ENCODE measurements at places on chromosomes 16 and 17.

- no peak for DNase-seq
Observed at GRCh38 chr17:77003699-77004098, 135.5 kb downstream of the MGAT5B start.

- DNase-seq, result no peak
Observed at GRCh38 chr17:2849327-2849670, 53.1 kb downstream of the RAP1GAP2 start.

- DNase-seq, result no peak
Observed at GRCh38 chr16:69005641-69006355, 99.7 kb upstream of the HAS3 start.

- DNase-seq, result no peak
Observed at GRCh38 chr17:40219594-40220338, 662 bp downstream of the WIPF2 start.

DNA sequence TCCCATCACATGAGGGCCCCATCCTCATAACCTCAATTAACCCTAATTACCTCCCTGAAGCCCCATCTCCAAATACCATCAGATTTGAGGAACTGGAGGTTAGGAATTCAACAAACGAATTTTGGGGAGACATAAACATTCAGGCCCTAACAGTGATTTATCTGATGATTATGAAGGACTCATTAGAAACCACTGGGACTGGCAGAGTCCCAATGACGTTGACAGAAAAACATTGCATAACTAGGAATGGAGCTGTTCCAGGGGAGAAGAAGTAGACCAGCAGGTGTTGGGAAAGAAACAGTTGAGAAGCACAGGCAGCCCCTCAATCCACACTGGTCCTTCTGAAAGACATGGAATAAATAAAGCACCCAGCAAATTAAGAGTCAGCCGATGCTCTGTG, 282.0 kb downstream of the MAP2K4 start:
- no peak for DNase-seq

- no peak for DNase-seq
Observed at GRCh38 chr17:78202666-78203065, 11.4 kb upstream of the BIRC5 start.

DNA sequence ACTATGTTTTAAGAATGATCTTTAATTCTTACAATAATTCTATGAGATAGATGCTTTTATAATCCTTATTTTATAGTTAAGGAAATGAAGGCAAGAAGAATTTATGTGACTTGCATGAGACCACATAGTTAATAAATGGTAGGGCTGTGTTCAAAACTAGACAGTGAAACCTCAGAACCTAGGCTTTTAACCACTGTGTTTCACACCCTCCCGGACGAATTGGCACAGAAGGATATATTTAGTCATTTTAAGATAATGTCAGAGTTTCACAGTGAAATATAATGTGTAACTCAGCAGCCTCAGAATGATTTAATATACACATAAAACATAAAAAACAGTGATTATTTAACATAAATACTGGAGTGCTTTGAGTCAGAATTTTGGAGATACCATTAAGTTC, 57.0 kb downstream of the NSRP1 start:
- DNase-seq, result no peak

GRCh38 chr17:71292006-71292405, 828.8 kb upstream of the SOX9 start:
- no peak for DNase-seq

DNA sequence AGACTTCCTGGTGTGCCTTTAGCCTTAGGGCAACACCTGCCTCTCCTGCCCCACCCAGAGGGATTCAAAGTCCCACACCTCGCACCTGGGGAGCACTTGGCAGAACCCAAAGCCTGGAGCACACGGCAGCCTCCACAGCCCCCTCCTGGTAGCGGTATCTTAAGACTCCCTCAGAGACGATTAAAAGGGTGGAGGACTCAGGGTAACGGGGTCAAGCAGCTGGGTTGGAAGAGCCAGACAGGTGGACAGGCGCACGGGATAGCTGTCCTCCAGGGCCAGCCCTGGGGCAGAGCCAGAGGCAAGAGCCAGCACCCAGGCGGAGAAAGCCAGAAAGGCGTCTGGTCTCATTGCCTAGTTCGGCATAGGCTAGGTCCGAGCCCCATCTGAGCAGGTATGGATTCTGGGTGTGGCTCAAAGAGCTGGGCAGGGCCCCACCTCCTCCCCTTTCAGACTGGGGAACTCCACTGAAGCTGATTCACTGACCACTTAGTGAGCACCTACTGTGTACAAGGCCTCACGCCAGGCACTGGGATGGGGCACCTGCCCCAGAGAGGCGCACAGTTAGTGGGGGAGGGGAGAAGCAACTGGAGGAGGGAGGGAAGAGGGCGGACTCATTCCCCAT, 55.0 kb upstream of the MEAK7 start:
- DNase-seq, result no peak

DNA sequence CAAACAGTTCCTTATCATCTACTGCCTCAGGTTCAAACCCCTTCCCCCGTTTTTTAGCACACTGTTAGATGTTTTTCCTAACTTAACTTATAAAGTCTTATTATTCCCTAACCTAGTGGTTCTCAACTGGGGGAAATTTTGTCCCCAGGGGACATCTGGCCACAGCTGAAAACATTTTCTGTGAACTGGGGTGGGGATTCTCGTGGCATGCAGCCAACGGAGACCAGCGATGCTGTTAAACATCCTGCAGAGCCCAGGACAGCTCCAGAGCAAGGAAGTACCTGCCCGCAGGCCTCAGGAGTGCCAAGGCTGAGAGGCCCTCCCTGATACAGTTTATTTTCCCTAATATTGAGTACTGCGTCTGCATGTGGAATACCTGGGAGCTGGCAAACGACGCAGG, 24.3 kb downstream of the ZCCHC14 start:
- DNase-seq, result no peak

DNA sequence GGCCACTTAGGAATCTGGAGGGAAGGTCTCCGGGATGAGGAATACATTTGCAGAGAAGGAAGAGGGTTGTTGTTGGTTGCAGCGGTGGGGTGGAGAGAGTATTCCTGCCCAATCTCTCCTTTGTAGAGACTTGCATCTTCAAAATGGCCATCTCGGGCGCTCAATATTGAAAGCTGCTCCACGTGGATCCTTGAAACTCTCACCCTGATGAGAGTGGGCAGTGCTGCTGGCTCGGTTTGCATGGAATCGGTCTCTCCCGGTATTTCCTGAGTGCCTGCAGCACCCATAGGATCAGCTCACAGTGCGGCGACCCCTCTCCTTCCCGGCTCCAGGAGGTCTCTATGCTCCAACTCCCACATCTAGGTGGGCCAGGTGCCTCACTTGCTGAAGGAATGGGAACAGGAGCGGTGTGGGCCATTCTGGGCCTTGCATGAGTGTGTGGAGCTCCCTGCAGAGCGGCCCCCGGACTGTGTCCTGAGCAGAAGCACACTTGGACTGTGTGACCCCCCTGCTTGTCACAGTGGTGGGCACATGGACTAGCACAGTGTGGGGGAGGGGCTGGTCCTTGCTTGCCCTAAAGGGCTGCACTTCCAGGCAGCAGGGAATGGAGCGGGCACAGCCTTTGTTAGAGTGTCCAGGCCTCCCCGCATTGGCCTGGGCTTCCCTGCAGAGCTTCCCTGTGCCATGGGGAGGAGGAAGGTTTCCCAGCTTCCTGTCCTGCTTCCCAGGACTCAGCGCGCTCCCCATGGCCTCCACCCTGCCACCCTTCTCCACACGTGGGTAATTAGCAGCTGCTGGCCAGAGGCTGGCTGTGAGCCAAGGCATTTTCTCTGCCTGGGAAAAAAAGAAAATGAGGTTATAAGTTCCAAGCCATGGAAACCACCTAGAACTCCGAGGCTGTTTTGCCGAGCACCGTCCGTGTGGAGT, 139.3 kb downstream of the IRF8 start:
- DNase-seq, result no peak

DNA sequence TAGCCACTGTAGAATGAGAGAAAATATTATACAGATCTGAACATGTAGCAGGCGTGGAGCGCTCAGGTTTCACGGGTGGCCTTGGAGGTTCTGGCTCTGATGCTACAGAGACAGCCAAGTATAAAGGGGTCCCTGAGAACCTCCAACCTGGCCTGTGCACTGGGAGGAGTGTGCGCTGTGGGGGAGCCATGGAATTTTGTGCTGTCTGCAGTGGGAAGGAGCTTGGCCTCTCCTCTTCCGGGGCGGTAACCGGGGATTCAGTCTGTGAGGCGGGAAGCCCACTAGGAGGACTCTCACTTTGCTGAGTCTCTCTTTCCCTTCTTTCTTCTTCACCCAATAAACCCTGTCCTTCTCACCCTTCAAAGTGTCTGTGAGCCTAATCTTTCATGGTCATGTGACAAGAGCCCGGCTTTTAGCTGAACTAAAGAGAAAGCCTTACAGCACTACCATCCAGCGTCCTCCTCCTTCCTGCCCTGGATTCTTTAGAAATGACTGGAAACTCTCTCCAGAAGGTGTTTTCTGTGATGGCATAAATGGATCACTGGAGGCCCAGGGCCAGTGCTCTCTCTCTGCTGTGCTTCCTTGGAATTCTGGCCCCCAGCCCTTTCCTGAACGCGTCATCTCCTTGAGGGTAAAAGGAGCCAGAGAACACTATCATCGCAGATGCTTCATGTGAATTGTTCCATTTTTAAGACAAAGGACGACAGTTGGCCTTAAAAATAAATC, 232.1 kb upstream of the CACNG5 start:
- no peak for DNase-seq

- DNase-seq, result no peak
Observed at GRCh38 chr17:55347341-55347740, 74.3 kb downstream of the MMD start.

- no peak for DNase-seq
Observed at GRCh38 chr17:31198026-31198425, 99.0 kb downstream of the OMG start.

GRCh38 chr17:46273541-46274236, 21.2 kb upstream of the LRRC37A start:
- DNase-seq, result no peak

GRCh38 chr17:7262935-7263800, 890 bp upstream of the CLDN7 start:
- no peak for DNase-seq

GRCh38 chr17:1590029-1590746, 27.6 kb upstream of the PITPNA start:
- DNase-seq, result peak; percentile 93

- DNase-seq, result no peak
Observed at GRCh38 chr16:48441106-48441505, 55.9 kb upstream of the SIAH1 start.

- DNase-seq, result no peak
Observed at GRCh38 chr17:59356543-59357218, 25.2 kb downstream of the YPEL2 start.

- no peak for DNase-seq
Observed at GRCh38 chr17:81049372-81049911, 14.5 kb downstream of the BAIAP2 start.

DNA sequence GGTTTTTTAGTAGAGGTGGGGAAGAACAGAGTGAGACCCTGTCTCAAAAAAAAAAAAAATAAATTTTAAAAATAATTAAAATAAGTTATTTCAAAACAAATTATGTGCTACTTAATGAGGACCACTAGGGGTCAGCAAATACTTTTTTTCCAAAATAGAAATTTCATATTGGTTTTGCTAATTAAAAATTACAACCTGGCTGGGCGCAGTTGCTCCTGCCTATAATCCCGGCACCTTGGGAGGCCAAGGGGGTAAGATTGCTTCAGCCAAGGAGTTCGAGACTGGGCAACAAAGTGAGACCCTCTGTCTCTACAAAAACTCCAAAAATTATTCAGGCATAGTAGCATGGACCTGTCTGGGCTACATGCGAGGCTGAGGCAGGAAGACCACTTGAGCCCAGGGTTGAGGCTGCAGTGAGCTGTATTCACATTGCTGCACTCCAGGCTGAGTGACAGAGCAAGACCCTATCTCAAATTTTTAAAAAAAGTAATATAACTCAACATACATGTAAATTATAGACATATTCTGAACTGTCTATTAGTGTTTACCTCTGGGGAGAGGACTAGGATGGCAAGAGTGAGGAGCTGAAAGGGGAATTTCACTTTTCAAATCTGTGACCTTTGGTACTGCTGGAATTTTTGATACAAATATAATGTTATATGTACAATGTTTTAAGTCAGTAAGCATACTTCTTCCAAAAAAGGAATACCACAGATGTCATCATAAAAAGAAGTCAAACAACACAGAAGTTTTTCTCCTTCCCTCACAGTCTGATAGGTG, 8.1 kb downstream of the MEIOB start:
- peak; percentile 27 for DNase-seq

- no peak for DNase-seq
Observed at GRCh38 chr16:50474138-50474537, 74.1 kb upstream of the NKD1 start.

DNA sequence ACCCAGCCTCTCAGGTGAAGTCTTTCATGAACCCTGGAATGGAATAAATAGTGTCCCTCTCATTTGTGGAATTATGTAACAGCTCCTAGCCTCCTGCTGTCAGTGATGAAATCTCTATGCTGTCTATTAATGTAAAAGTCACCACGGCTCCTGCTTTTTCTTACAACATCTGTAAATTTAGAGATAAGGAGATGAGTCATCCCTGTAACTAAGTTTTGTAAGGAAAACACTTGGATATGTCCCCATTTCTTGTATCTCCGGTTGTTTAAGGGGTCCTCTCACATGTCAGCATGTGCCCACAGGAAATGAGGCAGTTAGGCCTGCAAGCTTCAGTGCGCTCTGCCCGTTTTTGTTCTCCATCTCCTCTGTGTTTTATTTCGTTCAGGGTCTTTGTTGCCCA, 2.8 kb upstream of the NAT9 start:
- DNase-seq, result no peak

GRCh38 chr16:26189536-26189935, 497.8 kb downstream of the HS3ST4 start:
- no peak for DNase-seq

DNA sequence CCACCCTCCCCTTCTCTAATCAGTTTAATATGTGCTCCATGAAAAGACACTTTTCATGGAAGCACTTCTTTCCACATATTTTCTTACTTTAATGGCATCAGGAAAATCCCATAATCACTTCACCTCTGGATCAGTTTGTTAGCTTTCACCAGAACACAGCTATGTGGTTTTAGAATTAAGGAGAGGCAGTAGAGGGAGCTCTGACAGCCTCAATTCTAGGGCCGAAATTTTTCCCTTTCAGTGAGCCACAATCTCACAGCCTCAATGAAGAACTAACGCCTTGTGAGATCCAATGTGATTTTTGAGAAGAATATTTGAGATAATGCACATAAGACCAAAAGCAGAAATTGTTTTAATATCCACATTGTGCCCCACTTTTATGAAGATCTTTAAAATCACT, 1494.0 kb upstream of the CDH8 start:
- DNase-seq, result no peak

GRCh38 chr17:248337-249235, 67.1 kb upstream of the DOC2B start:
- DNase-seq, result no peak

DNA sequence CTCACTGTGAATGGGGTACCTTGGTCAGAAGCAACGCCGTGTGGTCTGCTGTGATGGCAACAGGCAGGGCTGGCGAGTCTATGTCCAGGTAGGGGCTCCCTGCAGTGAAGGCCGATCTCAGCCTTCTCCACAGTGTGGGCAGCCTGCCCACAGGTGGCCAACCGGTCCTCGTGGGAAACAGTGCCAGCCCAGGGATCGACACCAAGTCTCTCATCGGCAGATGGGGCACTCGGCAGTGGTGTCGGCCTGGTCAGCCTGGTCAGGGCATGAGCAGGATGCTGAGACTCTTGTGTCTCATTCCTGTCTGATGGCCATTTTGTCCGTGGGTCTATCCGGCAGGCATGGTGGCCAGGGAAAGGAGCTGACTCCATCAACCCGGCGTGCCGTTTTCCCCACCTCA, 92.2 kb downstream of the TNFRSF13B start:
- no peak for DNase-seq

- DNase-seq, result peak; percentile 63
Observed at GRCh38 chr17:81400996-81401722, 5.9 kb downstream of the BAHCC1 start.
